ENCODE measurements at places on chromosomes 12 and 14. TPM values are rescaled to one million over a fixed set of nuclear protein-coding genes. Genes with fewer than 3 reads are reported as not detected.

DNA sequence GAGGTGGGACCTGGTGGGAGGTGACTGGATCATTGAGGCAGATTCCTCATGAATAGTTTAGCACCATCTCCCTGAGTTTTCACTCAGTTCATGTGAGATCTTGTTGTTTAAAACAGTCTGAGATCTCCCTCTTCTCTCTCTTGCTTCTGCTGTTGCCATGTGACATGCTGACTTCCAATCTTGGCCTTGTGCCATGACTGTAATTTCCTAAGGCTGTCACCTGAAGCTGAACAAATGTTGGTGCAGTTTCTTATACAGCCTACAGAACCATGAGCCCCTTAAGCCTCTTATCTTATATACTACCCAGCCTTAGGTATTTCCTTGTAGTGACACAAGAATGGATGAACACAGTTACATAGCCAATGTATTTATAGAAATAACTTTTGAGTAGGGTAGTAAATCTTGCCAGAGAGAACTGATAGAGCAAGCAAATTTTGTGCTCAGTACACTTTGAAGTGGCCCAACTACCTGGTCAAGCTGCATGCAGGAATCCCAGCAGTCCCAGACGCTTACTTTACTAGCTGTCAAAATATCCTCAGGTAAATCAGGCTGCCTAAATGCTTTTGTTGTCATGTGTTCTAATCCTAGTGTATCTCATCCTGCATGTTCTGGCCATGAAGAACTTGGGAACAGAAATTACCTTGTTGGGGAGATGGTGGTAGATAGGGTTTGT, 445.6 kb upstream of the MIS18BP1 start:
- no peak overlapping the region for H3K4me3 ChIP-seq
- H3K27ac ChIP-seq: no peak overlapping the region
- no peak for DNase-seq
- H3K27me3 ChIP-seq: no peaks in the 10 kb centered on the region

DNA sequence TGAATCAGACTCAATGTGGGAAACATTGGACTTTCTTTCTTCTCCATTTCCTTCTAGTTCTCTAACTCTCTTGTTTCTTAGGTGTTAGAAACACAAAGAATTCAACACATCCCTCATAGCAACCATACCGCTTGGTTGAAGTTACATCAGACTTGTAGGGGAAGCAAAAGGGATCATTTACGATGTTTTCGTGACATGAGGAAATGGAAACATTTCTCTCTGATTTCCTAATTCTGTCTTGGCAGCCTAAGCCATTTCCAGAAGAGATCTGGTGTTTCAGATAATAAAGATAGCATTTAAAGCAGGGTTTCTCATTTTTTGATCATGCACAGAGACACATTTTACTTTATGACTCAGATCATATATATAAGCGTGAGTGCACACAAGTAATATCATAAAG, 202.0 kb downstream of the TMEM132C start:
- no peaks in the 10 kb centered on the region for H3K4me1 ChIP-seq
- H3K27ac ChIP-seq: no peak overlapping the region
- no peaks in the 10 kb centered on the region for H3K27me3 ChIP-seq
- DNase-seq: no peak

DNA sequence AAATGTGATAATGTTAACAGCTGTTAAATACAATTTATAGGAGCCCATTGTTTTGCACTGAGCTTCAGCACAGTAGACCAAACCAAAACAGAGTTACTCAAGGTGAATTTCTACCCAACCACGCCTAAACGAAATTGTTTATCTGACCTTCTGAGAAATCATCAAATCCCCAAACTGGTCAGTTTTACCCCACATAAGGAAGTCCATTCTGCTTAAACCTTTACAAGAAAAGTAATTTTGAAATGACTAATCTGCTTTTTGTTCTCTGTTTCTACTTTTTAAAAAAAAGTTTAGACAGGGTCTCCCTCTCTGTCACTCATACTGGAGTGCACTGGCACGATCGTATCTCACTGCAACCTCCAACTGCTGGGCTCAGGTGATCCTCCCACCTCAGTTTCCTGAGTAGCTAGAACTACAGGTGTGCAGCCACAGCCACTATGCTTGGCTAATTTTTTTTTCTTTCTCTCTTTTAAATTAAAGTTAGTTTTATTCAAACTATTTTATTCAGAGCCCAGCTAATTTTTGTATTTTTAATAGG, 1.4 kb upstream of the RNF10 start:
- H3K27ac ChIP-seq: peak overlapping the region; percentile 53
- no peak for DNase-seq
- no peaks in the 10 kb centered on the region for H3K27me3 ChIP-seq
- H3K4me3 ChIP-seq: no peak overlapping the region
- H3K36me3 ChIP-seq: peaks cover 23% of the 10 kb centered on the region

DNA sequence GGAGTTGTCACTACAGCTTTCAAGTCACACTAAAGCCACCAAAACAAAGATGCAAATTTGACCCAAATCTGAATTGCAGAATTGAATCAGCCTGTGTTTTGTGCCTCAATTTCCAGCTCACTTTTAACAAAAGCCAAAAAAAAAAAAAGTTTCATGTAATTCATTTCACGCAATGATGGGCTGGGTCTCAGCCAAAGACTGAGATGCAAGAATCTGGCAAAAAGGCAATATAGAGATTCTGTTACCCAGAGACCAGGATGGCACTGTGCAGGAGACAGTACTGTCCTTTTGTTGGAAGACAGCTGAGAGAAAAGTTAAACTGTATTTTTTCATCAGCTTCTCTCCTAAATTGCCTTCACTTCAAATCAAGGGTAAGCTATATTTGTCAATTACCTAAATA, 205.7 kb upstream of the NPAS3 start:
- H3K36me3 ChIP-seq: no peaks in the 10 kb centered on the region
- no peak for DNase-seq
- no peak overlapping the region for H3K27ac ChIP-seq
- H3K4me1 ChIP-seq: no peaks in the 10 kb centered on the region

- peaks cover 17% of the 10 kb centered on the region for H3K27me3 ChIP-seq
- no peak overlapping the region for H3K27ac ChIP-seq
- no peak overlapping the region for H3K4me3 ChIP-seq
- peaks cover 11% of the 10 kb centered on the region for H3K4me1 ChIP-seq
- no peak for DNase-seq
Observed at GRCh38 chr14:77091518-77091917, 6.5 kb upstream of the CIPC start.

DNA sequence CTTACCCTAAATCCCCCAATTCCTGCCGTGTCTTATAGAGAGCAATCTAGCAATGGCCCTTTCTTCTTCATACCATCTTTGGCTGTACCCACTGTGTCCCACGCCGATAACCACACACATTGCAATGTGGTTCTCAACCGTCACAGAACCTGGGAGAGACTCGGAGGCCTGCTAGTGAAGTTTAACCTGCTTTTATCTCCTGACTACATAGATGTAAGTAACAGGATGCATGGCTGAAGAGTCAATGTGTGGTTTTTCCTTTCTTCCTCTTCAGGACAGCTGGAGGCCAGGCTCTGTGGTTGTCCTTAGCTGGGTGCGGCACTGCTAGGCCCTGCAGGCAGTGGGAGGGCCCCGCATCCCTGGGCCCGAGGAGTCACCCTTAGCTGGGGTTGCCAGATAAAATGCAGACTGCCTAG, 51.3 kb downstream of the ZNF664 start:
- no peaks in the 10 kb centered on the region for H3K4me1 ChIP-seq
- no peak overlapping the region for H3K4me3 ChIP-seq
- H3K27me3 ChIP-seq: no peaks in the 10 kb centered on the region
- no peaks in the 10 kb centered on the region for H3K36me3 ChIP-seq
- H3K27ac ChIP-seq: no peak overlapping the region

The TAS2R8 gene
- not detected for total RNA-seq

The CEP128 gene
- 20.1 TPM for total RNA-seq

The SRRM4 gene
- total RNA-seq: not detected

- DNase-seq: no peak
- peaks cover 27% of the 10 kb centered on the region for H3K36me3 ChIP-seq
- H3K27me3 ChIP-seq: no peaks in the 10 kb centered on the region
- H3K4me3 ChIP-seq: no peak overlapping the region
- H3K4me1 ChIP-seq: peaks cover 51% of the 10 kb centered on the region
- H3K27ac ChIP-seq: no peak overlapping the region
Observed at GRCh38 chr14:91493169-91493568, 16.9 kb downstream of the PPP4R3A start.

The MLF2 gene
- 163 TPM for total RNA-seq

GRCh38 chr12:130775953-130776856, 60.1 kb upstream of the RIMBP2 start:
- peak overlapping the region; percentile 70 for H3K4me3 ChIP-seq
- peaks cover 12% of the 10 kb centered on the region for H3K4me1 ChIP-seq
- no peak overlapping the region for H3K27ac ChIP-seq
- peaks cover 27% of the 10 kb centered on the region for H3K27me3 ChIP-seq
- DNase-seq: peak; percentile 75

Measured in activated CD4-positive, alpha-beta T cell treated with anti-CD3 and anti-CD28 coated beads, Interleukin-2, amount 10 ng/mL, durations not matched to agents 24 days and 14 days (primary cell).